ENCODE measurements at places on chromosomes 5 and 9.

- no peak for DNase-seq
Observed at GRCh38 chr5:55306641-55307382, 682 bp downstream of the DHX29 start.

DNA sequence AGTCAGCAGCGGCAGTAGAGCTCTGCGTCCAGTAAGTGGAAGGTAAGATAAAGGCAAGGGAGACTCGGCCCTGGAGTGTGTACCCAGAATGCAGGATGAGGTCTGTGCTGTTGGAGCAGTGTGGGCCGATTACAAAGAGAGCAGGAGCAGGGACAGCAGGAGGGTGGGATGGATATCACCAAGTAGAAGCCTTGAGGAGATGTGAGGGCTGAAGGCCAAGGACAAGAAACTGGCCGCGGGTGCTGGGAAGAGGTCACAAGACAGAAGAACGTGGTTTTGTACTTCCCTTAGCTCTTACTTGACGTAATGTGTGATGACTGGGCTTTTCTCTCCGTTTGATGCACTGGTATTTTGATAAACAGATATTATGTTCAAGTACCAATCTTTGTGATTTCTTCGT is 43.7 kb downstream of the OR2V1 start:
- DNase-seq, result no peak

DNA sequence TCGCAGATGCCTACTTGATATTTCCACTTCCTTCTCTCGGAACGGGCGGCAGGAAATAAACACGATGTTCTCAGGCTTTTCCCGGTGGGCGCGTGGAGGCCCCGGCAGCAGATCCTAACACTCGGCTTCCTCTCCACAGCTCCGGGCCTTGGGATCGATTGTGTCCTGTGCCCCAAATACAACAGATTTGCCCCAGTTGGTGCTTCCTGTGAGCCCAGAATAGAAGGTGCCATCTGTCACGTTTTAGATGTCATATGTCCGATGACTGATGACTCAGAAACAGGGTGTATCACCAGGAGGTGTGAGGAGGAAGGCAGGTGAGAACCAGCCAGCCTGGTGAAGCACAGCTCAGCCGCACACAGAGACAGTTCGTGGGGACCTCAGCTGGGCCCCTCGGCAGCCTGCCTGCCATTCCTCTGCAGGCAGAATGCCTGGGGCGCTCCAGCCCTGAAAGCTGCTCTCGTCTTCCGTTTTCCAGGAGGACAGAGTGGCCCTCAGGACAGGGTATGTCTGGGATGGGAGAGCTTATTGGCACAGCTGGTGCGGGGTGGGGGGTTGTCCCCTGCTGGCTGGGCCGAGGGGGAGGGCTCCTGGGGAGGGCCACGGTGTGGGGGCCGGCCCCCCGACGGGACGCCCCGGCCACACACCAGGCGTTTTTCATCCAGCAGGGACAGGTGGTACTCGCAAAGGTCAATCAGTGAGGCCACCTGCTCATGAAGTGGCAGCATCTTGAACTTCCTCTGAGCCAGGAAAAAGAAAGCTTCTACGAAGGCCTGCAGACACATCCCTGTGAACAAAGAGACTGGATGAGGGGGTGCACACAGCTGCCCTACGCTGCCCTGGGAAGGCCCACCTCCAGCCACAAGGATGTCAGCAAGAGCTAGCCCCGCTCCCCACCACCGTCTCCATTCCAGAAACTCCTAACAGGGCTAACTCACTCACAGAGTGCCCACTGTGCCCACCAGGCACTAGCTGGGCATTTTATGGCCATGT is 171.0 kb downstream of the DAB2IP start:
- DNase-seq, result no peak

GRCh38 chr9:134055981-134056461 is 11.8 kb downstream of the BRD3 start:
- DNase-seq, result no peak

DNA sequence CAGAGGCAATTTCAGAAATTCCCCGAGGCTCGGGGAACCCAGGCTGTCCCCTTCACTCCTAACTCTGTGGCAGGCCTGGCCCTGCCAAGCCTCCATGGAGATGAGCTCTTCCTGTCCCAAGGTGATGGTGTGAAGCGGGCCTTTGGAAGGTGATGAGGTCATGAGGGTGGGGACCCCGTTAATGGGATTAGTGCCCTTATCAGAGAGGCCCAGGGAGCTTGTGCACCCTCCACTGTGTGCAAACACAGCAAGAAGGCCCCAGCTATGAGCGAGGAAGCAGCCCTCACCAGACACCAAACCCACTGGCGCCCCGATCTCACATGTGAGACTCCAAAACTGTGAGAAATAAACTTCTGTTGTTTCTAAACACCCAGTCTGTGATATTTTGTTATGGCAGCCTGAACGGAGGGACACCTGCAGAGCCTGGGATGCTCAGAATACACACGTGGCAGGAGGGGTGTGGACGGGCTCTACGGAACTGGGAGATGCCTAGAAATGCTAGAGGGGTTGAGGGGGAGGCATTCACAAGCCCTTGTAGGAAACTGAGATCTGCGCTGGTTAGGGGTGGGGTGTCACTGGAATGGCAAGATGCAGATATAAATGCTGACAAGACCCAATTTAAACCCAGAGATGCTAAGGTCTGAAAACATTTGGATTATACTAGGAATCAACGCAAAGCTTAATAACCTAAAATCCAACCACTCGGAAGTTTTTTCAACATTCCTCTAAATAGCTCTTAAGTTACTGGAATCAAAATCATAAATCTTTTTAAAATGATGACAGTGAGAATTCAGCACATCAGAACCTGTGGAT is 46.9 kb downstream of the ADAMTS2 start:
- no peak for DNase-seq
